CD4-positive, alpha-beta T cell treated with Interleukin-15 for 4 hours (primary cell): ENCODE measurements at places on chromosomes 1 and 21.
A peak's percentile ranks its signal among the peaks of the same experiment; 100 is the strongest.

GRCh38 chr1:109878531-109879104 lies 32.0 kb upstream of the CSF1 start:
- no peak for DNase-seq

DNA sequence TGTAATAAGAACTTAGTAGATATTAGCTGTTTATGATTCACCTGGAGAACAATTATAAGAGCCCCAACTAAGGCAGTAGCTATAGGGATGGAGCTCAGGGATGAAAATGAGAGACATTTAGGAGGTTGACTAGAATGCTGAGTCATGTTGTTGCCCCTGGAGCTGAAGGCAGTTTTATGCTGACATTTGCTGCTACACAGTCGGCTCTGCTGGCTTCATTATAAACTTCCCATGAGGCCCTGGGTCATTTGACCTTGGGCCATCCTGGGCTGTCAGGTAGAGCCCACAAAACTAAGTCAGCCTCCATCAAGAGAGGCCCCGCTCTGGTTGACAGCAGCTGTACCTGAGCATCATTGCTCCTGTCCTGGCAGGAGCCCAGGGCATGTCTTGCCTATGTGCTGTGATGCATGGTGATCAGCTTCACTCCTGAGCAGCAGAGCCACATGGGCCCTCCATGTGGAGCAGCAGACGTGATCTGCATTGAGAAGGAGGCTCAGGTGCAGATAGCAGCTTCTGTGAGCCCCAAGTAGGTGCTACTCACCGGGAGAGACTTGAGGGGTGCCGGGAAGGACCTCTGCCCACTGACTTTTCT lies 112.4 kb downstream of the TBX19 start:
- DNase-seq: no peak

- DNase-seq: no peak
Observed at GRCh38 chr1:173884701-173885100, 16.5 kb downstream of the ZBTB37 start.

GRCh38 chr1:212700892-212701819 lies 1.5 kb upstream of the BATF3 start:
- no peak for DNase-seq

GRCh38 chr1:24584171-24584647 lies 28.3 kb downstream of the NCMAP start:
- no peak for DNase-seq

GRCh38 chr1:161324020-161324419 lies 9.8 kb downstream of the SDHC start:
- DNase-seq: peak; percentile 9

GRCh38 chr1:202282596-202283283 lies 59.0 kb downstream of the UBE2T start:
- DNase-seq: no peak

GRCh38 chr1:16226490-16227179 lies 10.3 kb downstream of the CPLANE2 start:
- DNase-seq: no peak

- DNase-seq: no peak
Observed at GRCh38 chr1:181504399-181504842, 21.1 kb downstream of the CACNA1E start.

- DNase-seq: no peak
Observed at GRCh38 chr1:232856541-232856940, 51.3 kb downstream of the MAP10 start.

- no peak for DNase-seq
Observed at GRCh38 chr1:18458133-18459092, 22.3 kb upstream of the KLHDC7A start.

DNA sequence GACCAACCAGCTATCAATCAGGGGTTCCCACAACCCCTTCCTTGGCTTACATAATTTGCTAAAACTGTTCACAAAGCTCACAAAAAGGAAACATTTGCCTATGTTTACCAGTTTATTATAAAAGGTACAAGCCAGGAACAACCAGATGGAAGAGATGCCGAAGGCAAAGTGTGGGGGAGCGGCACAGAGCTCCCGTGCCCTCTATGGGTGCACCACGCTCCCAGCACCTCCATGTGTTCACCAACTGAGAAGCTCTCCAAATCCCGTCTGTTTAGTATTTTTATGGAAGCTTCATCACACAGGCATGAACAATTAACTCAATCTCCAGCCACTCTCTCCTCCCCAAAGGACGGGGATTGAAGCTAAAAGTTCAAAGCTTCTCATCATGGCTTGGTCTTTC lies 32.9 kb downstream of the PSMG1 start:
- no peak for DNase-seq

- DNase-seq: no peak
Observed at GRCh38 chr21:30194701-30195299, 21.1 kb downstream of the CLDN8 start.

DNA sequence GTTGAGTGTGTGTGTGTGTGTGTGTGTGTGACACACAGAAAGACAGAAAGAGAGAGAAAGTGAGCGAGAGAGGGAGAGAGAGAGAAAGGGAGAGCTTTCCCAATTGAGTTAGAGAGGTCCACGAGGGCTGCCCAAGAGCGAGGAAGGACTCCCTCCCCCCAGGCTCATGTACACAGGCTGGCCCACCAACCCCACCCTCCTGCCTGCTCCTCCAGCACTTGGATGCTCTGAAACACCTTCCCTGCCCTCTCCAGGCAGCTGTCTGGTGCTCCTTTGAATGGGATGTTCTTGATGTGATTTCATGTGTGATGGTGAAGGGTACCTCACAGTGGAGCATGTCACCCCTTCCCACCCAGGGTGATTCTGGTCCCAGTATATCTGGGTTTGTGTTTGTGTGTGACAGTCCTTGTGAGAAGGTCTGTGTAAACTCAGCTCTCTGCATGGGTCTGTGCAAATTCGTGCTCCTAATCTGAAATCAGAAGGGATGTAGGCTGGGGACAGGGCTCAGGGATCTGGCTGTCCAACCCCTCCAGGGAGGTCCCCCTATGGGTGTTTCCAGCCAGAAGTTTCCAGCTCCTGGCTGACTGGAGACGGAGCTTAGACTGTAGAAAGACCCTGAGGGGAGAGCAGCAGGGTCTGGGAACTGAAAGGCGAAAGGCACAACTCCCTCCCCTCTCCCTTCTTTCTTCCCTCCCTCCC lies 6.8 kb upstream of the PEAR1 start:
- no peak for DNase-seq

DNA sequence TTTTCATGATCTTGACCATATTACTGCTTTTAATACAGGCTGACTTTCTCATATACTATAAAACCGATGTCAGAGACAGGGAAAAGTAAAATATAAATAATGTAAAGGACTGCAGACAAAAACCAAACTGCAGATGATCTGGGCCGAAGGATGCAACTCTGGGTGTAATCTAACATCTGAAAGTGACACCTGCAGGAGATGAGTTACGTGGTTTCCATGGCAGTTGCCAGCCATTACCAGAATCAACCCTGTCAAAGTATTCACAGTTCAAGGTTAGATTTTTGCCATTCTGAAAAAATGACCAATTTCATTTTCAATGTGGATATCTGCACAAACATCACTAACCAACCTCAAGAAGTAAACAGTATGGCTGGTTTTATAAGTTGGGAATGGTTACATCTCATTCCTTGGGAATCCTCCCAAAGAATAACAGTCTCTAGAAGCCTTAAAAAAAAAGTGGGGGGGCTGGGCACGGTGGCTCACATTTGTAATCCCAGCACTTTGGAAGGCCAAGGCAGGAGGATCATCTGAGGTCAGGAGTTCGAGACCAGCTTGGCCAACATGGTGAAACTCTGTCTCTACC lies 27.7 kb downstream of the DNAJC11 start:
- DNase-seq: no peak

DNA sequence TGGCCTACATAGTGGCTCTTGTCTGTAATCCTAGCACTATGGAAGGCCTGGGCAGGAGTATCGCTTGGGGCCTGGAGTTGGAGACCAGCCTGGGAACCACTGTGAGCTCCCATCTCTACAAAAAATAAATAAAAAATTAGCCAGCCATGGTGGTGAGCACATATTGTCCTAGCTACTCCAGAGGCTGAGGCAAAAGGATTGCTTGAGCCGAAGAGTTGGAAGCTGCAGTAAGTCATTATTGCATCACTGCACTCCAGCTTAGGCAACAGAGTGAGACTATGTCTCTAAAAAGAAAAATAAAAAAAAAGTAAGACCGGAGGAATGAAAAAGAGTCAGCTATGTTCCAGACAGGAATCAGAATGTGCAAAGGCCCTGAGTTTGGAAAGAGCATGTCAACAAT lies 115.3 kb downstream of the CYYR1 start:
- no peak for DNase-seq

GRCh38 chr1:51648180-51649109 lies 31.6 kb downstream of the OSBPL9 start:
- DNase-seq: no peak

DNA sequence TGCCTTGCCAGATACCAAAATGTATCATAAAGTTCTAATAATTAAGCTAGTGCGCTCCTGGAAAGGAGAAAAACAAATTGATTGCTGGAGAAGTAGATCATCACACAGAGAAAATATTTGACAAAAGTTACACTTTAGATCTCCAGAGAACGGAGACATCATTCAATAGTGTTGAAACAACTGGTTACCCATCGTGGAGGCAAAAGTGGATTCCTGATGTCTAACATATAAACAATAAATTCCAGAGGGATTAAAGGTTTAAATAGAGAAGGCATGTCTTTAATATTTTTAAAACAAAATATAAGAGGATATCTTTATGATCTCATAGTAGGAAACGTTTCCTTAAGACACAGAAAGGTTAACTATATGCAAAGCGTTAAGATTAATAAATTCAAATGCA lies 41.0 kb downstream of the NRIP1 start:
- no peak for DNase-seq

GRCh38 chr1:94803517-94804441 lies 16.4 kb upstream of the SLC44A3 start:
- DNase-seq: no peak

DNA sequence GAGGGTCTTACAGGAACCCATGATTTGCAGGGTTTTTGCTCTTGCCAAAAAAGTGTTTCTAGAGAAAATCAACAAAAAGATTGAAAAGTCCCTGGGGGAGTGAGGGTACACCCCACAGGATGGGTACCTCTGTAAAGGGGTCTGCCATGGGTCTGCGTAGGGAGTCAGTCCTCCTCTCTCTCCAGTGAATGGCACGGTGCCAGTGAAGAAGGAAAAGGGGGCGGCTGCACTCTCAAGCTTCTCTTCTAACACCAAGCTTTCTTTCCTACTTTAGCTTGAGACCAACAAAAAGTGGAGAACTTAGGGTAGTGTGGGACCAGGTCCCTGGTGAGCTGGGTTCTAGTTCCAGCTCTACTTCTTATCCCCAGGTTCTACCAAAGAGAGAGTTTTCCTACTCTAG lies 87.4 kb downstream of the GLUL start:
- DNase-seq: no peak

DNA sequence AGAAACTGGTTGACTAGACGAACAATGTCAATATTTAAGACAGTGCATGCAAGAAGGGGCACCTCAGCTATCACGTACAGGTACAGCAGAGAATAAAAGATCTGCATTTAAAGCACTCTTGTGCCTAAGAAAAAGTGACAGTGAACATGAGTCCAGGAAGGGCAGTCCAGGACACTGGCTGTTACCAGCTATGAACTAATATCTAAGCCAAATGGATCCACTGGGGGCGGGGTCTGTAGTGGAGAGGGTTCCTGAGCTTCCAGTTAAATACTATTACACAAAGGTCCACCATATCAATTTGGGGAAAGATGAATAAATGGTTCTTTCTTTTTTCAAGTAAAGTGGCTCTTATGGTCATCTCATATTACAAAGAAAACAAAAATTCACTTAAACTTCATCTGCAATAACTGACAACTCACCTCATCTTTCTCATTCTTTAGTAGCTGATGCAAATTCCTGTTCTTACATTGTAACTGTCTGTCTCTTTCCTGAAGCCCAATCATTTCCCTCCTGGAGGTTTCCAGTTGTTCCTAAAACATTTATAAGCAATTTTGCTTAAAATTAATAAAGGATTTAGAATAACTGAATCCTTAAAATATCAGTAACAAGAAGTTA lies 24.5 kb downstream of the SSX2IP start:
- DNase-seq: no peak

- no peak for DNase-seq
Observed at GRCh38 chr1:114585231-114585630, 3.8 kb upstream of the BCAS2 start.

GRCh38 chr1:17777330-17777729 lies 22.2 kb downstream of the ACTL8 start:
- DNase-seq: no peak

DNA sequence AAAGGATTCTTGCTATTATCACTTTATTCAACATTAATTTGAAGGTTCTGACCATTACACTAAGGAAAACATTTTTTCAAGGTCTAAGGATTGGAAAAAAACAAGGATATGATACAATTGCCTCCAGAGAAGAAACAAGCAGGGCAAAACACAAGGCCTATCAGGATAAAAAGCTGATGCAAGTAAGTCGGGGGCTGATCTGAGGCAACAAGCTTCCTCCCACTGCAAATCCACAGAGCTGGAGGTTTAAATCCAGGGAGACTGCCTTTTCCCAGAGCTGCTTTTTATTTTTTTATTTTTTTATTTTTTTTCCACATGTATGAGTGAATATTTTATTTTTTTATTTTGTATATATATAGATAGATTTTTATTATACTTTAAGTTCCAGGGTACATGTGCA lies 19.4 kb upstream of the S100A2 start:
- DNase-seq: no peak

DNA sequence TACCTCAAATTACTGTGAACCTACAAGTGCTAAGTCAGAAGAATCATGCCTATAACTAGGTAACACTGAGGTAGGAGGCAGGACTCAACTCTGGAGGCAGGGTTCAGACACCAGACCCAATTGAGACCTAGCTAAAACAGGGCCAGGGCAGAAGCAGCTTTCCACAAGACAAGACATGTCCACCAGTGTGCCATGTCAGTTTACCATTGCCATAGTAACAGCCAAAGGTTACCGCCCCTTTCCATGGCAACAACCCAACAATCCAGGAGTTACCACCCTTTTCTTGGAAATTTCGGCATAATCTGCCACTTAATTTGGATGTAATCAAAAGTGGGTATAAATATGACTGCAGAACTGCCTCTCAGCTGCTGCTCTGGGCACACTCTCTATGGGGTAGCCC lies 432.3 kb downstream of the DPYD start:
- no peak for DNase-seq

DNA sequence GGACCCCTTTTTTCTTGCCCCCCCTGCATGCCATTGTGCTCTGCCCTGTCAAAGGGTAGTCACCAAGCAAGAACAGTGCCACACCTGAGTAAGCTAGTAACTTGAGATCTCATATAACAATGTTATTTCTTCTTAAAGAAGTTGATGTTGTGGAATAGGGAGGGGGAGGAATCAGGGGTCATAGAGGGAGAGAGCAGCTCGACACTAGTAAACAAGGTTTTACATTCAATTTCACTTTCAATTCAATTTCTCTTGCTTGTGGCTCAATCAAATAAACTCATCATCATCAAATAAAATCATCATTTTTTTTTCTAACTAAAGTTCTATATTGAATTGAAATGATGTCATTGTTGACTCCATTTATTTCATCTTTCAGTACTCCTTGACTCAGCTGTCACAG lies 106.4 kb downstream of the CRB1 start:
- DNase-seq: no peak
